Activated T-helper 9 cell treated with anti-CD3 and anti-CD28 coated beads, Interleukin-2, amount 50 U/mL, for 16 hours (primary cell): ENCODE measurements at places on chromosomes 11 and 22.

- no peak for DNase-seq
Observed at GRCh38 chr22:30004101-30004500, 76.2 kb upstream of the HORMAD2 start.

DNA sequence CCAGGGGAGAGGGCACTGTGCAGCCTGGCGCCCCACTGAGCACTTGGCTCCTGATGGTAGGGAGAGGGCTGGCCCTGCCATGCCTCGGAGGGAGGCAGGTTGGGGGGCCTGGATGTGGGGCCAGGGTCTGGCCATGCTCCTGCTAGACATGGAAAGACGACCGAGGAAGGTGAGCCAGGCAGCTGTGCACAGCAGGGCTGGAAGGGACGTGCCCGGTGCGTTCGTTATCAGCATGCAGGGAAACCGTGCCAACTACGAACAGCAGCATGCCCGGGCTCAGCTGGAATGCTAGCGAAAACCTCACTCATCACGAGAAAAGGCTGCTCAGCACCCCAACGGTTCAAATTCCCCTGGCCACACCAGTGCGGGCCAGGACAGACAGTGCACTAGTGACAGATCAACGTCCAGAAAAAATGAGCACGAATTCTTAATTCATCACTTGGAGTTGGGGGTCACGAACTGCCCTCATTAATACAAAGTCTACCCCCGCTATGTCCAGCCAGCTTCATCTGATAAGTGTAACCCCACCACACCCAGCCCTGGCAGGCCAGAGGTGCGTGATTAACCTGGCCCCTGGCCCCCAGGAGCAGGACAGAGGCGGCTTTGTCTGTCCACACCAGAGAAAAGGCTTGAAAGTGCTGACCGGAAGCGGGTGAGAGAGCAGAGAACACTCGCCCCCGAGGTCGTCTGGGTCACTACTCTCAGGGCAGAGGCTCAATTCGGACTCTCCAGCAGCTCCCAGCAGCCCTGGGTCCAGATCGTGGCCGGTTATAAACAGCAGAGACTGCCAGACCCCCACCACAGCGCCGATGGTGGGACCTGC, 84.2 kb downstream of the CELSR1 start:
- no peak for DNase-seq

DNA sequence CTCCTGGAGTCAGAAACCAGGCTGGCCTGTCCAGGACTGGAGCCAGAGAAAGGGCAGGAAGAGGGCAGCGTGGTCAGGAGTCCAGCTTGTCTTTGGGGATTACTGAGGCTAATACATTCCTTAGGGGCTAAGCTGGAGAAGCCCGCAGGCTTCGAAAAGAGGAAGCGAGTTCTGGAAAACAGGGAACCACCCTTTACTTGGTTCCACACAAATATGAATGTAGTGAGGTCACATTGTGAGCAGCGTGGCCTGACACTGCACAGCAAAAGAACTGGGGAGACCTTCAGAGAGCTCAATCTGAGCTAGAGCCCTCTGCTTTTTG, 132.3 kb downstream of the CEP164 start:
- DNase-seq, result no peak

GRCh38 chr11:62132689-62133293, 9.0 kb downstream of the INCENP start:
- DNase-seq, result no peak

DNA sequence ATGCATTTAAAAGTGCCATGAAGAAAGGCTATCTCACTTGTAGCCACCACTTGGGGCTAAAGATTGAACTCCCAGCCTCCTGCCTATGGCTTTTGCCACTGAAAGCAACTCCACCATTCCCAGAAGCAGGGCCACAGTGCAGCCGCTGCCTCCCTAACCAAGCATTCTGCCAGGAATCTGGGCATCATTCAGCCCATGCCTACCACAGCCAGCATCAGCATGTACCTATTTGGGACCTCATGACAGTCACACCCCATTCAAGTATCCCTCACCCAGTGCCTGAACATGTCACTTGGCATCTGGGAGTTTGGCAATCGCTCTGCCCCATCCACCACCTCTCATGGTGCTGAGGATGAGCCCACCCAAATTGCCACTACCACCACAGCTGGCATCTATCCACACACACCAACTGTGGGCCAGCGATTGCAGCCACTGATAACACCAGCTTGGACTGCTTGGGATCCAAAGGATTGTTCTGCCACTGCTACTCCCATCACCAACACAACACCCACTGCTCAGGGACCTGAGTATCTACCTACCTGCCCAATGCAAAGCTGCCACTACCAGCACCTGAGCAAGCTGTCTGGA, 234.4 kb downstream of the GRM5 start:
- no peak for DNase-seq

DNA sequence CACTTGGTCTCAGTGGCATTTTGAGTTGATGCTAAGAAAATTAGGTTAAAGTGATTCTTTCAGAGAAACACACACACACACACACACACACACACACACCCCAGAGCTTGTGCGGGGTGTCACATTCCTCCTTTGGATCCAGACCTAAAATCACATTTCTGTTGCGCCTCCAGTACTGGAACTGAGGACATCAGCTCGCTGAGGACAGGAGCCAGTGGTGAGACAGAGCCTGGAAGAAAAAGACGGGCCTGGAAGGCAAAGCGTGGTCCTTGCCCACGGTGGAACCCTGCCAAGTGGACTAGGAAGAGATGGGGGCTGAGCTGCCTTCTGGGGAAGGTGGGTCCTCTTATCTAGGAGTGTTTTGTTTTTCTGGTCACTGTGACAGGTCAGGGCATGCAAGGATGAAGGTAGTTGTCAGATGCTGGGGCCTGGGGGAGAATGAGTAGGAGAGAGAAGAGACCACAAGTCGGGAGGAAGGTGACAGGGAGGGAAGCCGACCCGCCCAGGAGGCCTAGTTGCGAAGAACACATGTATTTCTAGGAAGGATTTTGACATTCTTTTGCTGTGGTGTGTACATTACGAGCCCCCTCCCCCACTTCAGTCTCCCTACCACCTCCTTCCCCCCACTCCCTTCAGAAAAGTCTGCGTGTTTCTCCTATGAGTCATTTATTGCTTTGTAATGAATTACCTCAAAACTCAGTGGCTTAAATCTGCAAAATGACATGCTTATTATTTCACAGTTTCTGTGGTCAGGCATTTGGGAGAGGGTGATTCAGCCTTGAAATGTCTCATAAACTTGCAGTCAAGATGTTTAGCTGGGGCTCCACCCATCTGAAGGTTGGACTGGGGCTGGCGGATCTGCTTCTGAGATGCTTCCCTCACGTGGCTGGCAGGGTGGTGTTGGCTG, 4.8 kb upstream of the ELFN2 start:
- DNase-seq, result peak; percentile 20

DNA sequence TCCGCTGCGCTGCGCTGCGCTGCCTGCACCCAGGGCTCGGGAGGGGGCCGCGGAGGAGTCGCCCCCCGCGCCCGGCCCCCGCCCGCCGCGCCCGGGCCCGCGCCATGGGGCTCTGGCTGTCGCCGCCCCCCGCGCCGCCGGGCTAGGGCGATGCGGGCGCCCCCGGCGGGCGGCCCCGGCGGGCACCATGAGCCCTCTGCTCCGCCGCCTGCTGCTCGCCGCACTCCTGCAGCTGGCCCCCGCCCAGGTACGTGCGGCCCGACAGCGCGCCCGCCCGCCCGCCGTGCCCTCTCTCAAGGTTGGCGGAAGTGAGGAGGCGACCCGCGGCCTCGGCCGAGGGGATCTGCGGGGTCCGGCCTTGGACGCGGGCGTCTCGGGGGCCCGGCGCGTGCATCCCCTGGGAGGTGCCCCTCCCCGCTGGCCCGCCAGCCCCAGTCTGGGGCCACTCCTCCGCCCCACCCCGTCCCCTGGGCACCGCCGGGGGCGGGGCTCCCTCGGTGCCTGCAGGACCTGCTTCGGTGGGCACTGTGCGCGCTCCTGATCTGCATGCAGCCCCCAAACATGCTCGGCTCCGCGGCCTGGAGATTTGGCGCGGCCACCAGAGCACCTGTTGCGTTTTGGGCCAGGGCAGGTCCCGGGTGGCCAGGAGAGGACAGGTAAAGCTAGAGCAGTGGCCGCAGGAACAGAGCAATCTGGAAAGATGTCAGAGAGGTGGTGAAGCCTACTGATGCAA, 429 bp downstream of the VEGFB start:
- DNase-seq, result peak; percentile 36

DNA sequence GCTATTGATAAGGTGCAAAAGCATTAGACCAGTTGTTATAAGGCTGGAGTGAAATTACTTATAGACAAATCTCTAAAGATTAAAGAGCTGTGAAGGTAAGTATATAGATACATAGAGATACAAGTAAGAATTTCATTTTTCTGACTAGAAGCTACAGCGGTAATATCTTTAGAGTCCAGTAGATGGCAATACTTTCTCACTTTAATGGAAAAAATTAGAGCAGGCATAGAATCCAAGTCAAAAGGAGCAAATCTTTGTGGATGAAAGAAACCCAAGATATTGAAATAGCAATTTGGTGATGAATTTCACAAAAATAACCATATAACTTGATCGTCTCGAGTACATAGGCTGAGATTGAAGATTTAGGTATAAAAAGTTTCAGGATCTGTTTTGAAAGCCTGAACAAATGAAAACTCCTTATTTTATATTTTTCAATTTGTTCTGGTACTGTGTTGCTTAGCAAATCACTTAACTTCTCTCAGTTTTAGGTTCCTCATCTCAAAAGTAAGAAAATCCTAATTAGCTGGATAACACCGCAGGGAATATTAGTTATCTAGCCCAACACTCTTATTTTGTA, 81.9 kb downstream of the UVRAG start:
- no peak for DNase-seq

DNA sequence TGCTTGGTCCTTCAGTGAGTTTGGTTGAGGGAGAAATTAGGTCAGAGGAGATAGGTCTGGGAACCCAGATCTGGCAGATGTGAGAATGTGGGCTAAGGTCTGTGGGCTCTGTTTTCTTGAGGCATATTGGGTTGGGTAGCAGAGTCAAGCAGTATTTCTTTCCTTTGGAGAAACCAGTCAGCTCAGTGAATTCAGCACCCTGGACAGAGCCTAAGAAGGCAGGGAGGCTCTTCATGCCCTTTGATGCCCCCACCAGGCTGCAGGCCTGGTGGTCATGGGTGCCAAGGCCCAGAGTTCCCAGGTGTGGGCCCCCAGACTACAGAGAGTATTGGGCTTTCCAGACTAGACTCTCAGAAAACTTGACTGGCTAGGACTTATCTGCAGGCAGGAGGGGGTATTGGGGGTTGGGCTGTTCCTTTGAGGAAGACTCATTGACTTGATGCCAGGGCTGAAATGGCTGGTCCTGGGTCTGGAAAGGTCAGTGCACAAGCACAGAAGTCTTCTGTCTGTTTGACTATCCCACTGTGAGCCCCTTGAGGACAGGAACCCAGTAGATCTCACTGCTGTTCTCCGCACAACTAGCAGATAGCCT, 45.3 kb upstream of the NECTIN1 start:
- no peak for DNase-seq

DNA sequence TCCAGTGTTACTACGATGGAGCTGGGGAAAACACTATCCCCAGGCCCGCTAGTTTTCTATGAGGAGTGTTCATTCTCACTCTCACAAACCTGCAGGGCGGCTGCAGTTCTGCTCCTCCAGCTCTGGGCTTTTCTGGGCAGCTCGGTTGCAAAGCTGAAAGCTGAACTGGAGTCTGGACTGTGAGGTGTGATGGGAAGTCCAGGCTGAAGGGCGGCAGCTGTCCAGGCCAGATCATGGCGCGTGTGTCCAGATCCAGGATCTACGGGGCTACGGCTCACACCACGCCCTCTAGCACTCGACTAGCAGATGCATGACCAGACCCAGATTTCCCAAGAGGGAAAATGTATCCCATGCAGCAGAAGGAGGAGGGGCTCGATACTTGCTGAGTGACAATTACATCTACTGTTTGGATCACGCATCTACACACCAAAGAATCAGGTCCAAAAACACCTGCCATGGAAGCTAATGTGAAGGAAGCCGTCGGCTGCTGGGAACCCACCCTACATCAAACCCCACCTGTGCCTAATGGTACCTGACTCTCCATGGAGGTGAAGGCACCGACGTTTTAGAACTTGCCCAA, 555.0 kb downstream of the BRD1 start:
- no peak for DNase-seq

GRCh38 chr11:36304351-36304750, 8.3 kb downstream of the PRR5L start:
- DNase-seq, result no peak

DNA sequence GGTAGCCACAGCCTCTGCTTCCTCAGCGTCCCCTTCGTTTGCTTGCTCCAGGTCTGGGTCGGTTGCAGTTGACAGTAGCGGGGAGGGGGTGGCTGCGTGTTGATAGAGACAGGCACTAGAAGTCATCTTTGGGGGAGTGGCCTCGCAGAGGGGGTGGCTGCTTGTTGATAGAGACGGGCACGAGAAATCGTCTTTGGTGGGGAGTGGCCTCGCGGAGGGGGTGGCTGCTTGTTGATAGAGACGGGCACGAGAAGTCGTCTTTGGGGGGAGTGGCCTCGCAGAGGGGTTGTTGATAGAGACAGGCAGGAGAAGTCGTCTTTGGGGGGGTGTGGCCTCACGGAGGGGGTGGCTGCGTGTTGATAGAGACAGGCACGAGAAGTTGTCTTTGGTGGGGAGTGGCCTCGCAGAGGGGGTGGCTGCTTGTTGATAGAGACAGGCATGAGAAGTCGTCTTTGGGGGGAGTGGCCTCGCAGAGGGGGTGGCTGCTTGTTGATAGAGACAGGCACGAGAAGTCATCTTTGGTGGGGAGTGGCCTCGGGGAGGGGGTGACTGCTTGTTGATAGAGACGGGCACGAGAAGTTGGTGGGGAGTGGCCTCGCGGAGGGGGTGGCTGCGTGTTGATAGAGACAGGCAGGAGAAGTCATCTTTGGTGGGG, 328.3 kb downstream of the TBC1D22A start:
- no peak for DNase-seq

- DNase-seq, result no peak
Observed at GRCh38 chr11:6812390-6813005, 13.0 kb upstream of the OR6A2 start.

DNA sequence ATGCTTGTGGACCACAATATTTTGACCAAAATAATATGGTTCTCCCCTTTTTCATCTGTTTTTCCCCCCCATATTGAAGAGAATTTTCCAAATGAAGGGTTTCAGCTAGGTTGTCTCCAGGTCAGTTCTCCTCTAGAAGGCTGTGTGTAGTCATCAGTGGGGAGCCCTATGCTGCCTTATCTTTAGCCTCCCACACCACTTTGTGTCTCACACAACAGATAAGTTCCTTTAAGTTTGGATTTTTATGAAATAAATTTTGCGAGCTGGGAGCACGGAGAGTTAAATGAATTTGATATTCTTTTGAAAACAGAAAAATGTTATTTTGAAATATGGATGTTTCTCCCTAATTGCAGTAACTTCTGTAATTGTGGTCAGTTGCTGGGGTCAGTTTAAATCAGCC, 28.9 kb downstream of the PAX6 start:
- DNase-seq, result no peak

DNA sequence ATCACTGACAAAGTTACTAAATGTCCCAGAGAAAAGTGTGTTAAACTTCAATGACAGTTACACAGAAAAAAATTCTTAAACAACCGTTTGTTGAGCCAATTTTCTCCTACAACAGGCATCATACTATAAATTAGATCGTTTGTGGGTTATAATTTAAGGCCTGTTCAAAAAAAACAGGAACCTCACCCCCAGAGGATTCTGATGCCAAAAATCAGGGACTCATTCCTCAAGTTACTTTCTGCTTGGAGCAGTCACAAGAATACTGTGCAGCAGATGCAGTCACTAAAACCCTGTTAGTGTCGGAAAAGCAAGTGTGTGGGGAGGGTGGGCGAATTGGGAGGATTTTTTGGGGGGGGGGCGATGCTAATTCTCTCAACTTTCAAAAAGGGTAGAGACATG, 657 bp downstream of the CWC15 start:
- DNase-seq, result no peak
